ENCODE measurements at places on chromosomes 3 and 15.

- H3K27ac ChIP-seq: no peak overlapping the region
- H3K36me3 ChIP-seq: no peaks in the 10 kb centered on the region
- peaks cover 14% of the 10 kb centered on the region for H3K27me3 ChIP-seq
- DNase-seq: no peak
- H3K4me1 ChIP-seq: no peaks in the 10 kb centered on the region
- H3K4me3 ChIP-seq: no peak overlapping the region
Observed at GRCh38 chr3:124089214-124089613, 97.3 kb upstream of the ROPN1 start.

DNA sequence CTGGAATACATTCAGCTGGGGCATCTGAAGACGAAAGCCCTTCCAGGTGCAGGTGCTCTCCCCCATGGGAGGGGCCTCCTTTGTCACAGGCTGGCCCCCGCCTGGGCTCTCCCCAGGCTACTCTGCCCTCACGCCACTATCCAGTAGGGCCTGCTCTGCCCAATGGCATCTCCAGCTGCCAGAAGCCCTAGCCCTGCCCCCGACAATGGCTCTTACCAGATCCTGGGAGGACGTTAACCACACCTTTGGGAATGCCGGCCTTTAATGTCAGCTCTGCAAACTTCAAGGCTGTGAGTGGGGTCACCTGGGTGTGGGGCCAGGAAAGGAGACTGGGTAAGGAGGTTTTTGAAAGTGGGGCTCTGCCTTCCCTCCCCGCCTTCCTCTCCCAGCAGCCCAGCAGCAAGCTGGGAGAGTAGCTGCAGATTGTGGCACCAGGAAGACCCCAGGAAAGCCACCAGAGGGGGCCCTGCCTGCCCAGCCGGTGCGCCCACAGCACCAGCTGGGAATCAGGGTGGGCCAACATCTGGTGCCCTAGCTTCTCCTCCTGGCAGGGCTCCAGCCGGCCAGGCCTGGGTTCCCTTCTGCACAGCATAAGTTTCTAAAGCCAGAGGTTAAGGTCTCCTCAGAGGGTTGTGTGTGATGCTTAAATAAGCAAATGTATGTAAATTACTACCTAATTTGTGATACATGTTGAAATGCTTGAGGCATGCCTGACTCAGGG is 40.4 kb upstream of the SLC41A3 start:
- peaks cover 4% of the 10 kb centered on the region for H3K27me3 ChIP-seq
- no peaks in the 10 kb centered on the region for H3K36me3 ChIP-seq
- H3K27ac ChIP-seq: no peak overlapping the region
- H3K4me3 ChIP-seq: no peak overlapping the region
- no peak for DNase-seq

GRCh38 chr3:44712455-44713075 is at the start of gene ZNF502:
Gene ZNF502 (plus strand): TSS chr3:44712660. CDS start chr3:44720262, 7,602 bp downstream.
- H3K4me1 ChIP-seq: no peaks in the 10 kb centered on the region
- H3K27ac ChIP-seq: peak within 1 kb of the TSS; percentile 26
- H3K36me3 ChIP-seq: peaks cover 13% of the 10 kb centered on the region
- peak within 1 kb of the TSS; percentile 79 for H3K4me3 ChIP-seq
- no peaks in the 10 kb centered on the region for H3K27me3 ChIP-seq

GRCh38 chr3:126134219-126134975 is 46.0 kb downstream of the ALDH1L1 start:
- DNase-seq: peak; percentile 11
- H3K27me3 ChIP-seq: peaks cover 6% of the 10 kb centered on the region
- no peaks in the 10 kb centered on the region for H3K36me3 ChIP-seq
- no peak overlapping the region for H3K4me3 ChIP-seq
- no peaks in the 10 kb centered on the region for H3K4me1 ChIP-seq
- no peak overlapping the region for H3K27ac ChIP-seq

GRCh38 chr3:48142316-48142870 is 45.8 kb downstream of the CDC25A start:
- DNase-seq: no peak
- no peaks in the 10 kb centered on the region for H3K4me1 ChIP-seq
- no peak overlapping the region for H3K27ac ChIP-seq
- H3K27me3 ChIP-seq: no peaks in the 10 kb centered on the region

DNA sequence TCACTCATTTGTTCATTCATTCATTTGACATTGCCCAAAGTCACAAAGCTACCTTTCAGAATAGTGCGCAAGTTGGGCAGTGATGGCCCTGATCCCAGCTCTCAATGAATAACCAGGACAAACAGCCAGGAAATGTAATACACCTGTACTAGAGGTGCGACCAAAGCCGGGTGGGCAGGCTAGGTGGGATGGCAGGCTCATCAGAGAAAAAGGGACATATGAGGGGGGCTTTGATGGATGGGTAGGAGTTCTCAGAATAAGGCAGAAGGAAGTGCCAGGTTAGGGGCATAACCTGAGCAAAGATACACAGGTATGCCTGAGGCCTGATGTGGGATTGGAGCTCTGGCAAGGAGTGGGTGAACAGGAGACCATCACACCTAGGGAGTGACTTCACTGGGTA is 53.4 kb upstream of the SMAD6 start:
- H3K4me1 ChIP-seq: no peaks in the 10 kb centered on the region
- DNase-seq: no peak

DNA sequence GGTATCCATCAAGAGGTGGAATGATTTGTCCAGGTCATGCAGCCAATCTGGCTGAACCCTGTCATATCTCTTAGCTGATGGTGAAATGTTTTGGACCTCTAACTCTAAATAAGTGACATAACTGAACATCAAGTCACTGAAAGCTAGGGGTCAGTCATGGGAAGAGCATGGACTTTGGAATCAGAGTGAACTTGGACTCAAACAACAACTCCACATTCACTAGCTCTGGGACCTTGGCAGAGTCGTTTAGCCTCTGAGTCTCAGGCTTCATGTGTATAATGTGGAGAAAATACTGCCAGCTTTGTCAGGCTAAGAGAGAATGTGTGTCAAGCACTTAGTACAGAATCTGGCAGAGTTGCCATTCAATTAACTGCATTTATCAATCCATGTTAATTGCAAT is 557.8 kb upstream of the CFAP20DC start:
- H3K4me1 ChIP-seq: no peaks in the 10 kb centered on the region
- DNase-seq: no peak
- H3K27ac ChIP-seq: no peak overlapping the region
- peaks cover 5% of the 10 kb centered on the region for H3K27me3 ChIP-seq

- peaks cover 23% of the 10 kb centered on the region for H3K4me1 ChIP-seq
- no peak overlapping the region for H3K4me3 ChIP-seq
- H3K27ac ChIP-seq: no peak overlapping the region
- peaks cover 2% of the 10 kb centered on the region for H3K36me3 ChIP-seq
- H3K27me3 ChIP-seq: no peaks in the 10 kb centered on the region
Observed at GRCh38 chr3:53171827-53172505, 11.0 kb downstream of the PRKCD start.

DNA sequence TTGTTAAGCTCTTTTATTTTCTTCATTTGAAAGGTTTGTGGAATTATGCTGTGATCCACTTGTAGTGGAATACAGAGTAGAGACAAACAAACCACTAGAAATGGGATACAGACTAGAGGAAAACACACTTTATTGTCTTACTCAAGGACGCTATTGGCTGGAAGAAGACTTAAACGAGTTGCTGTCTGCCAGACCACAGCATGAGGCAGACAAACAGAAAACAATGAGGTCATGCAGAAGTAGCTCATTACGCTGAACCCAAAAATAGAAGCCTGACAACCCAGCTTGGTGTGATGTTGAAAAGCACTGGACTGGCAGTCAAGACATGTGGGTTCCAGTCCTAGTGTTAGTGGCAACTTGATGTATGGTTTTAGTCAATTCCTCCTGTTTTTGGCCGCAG is 62.4 kb upstream of the P3H2 start:
- no peaks in the 10 kb centered on the region for H3K36me3 ChIP-seq

GRCh38 chr3:9250236-9250635 is 790 bp upstream of the SRGAP3 start:
- no peak overlapping the region for H3K27ac ChIP-seq
- peaks cover 30% of the 10 kb centered on the region for H3K4me1 ChIP-seq
- H3K4me3 ChIP-seq: no peak overlapping the region
- no peaks in the 10 kb centered on the region for H3K36me3 ChIP-seq
- H3K27me3 ChIP-seq: peaks cover 19% of the 10 kb centered on the region

- H3K27ac ChIP-seq: no peak overlapping the region
- peaks cover 29% of the 10 kb centered on the region for H3K36me3 ChIP-seq
- no peaks in the 10 kb centered on the region for H3K27me3 ChIP-seq
- no peak overlapping the region for H3K4me3 ChIP-seq
- no peaks in the 10 kb centered on the region for H3K4me1 ChIP-seq
- no peak for DNase-seq
Observed at GRCh38 chr3:14488286-14489041, 51.7 kb downstream of the GRIP2 start.

- H3K27ac ChIP-seq: no peak overlapping the region
- H3K4me1 ChIP-seq: peaks cover 8% of the 10 kb centered on the region
- DNase-seq: no peak
- no peaks in the 10 kb centered on the region for H3K36me3 ChIP-seq
Observed at GRCh38 chr3:194165271-194166018, 29.5 kb downstream of the HES1 start.

GRCh38 chr15:60373327-60373726 is 24.5 kb downstream of the ANXA2 start:
- H3K27ac ChIP-seq: no peak overlapping the region
- H3K36me3 ChIP-seq: peaks cover 55% of the 10 kb centered on the region
- no peaks in the 10 kb centered on the region for H3K27me3 ChIP-seq

GRCh38 chr15:73921254-73921925 is 4.9 kb upstream of the LOXL1 start:
- peak overlapping the region; percentile 26 for H3K27ac ChIP-seq
- no peak overlapping the region for H3K4me3 ChIP-seq
- peaks cover 31% of the 10 kb centered on the region for H3K4me1 ChIP-seq
- peaks cover 6% of the 10 kb centered on the region for H3K27me3 ChIP-seq

GRCh38 chr3:194098081-194098842 is 37.7 kb upstream of the HES1 start:
- no peaks in the 10 kb centered on the region for H3K36me3 ChIP-seq
- H3K4me3 ChIP-seq: no peak overlapping the region
- H3K4me1 ChIP-seq: peaks cover 21% of the 10 kb centered on the region
- no peak overlapping the region for H3K27ac ChIP-seq
- H3K27me3 ChIP-seq: peaks cover 30% of the 10 kb centered on the region

DNA sequence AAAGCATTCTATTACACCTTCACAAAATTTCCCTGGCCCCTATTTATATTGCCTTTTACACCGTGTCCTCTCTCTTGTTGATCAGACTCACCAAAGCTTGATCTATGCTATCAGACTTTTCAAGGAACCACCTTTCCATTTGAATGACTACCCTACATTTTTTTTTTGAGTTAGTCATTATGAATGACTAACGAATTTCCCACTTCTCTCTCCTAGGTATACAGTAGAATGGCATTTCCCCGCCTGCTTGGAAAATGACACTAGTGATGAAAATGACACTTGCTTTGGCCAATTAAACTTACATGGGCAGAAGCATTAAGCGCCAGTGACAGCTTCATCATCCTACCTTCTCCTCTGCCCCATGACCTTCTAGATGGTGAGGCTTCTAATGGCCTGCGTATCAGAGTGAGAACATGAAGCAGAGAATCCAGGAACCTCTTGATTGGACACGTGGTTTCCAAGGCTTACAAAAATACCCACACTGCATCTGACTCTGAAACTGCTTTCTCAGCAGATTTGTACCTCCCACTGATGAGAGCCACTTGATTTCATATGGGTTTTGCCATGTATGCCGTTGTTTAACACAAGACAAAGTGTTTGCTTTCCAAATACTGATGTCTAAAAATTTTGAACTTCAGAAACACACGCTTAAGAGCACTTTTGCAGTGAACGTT is 370.5 kb downstream of the CTNNB1 start:
- no peaks in the 10 kb centered on the region for H3K27me3 ChIP-seq
- H3K4me3 ChIP-seq: no peak overlapping the region
- no peaks in the 10 kb centered on the region for H3K4me1 ChIP-seq

DNA sequence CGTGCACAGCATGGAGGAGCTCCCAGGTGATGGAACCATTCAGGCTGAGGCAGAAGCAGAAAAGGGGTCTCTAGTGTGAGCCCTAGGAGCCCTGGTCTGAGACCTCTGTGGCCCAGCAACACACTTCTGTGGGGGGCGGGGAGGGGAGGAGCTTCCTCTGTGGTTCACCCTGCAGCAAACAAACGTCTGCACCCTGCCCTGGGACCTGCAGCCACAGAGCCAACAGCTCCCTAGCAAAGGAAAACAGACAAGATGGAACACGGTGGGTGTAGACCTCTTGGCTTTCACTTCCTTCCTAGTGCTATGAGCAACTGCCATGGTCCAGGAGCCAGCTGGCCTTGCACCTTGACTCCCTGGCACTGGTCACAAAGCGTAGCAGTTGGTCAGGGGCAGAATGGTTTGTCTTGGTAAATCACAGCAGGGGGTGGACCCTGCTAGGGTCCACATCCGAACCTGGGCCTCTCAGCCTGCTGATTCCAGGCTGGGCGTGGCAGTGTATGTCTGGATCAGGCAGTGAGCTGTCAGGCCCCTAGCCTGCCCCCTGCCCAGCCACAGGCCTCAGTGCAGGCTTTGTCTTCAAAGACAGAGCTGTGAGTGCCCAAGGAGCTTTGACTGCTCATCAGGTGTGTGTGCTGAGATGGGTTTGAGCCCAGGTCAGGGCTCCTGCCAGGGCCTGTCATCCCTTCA is 6.7 kb downstream of the AMIGO3 start:
- peaks cover 12% of the 10 kb centered on the region for H3K4me1 ChIP-seq
- no peak overlapping the region for H3K4me3 ChIP-seq
- DNase-seq: no peak
- no peak overlapping the region for H3K27ac ChIP-seq

- no peaks in the 10 kb centered on the region for H3K36me3 ChIP-seq
- DNase-seq: no peak
- no peak overlapping the region for H3K4me3 ChIP-seq
- H3K4me1 ChIP-seq: no peaks in the 10 kb centered on the region
Observed at GRCh38 chr3:149765762-149766334, 13.6 kb upstream of the COMMD2 start.

- H3K27me3 ChIP-seq: peaks cover 6% of the 10 kb centered on the region
- no peak overlapping the region for H3K27ac ChIP-seq
- H3K4me1 ChIP-seq: peaks cover 2% of the 10 kb centered on the region
- no peaks in the 10 kb centered on the region for H3K36me3 ChIP-seq
Observed at GRCh38 chr15:63090472-63090871, 31.2 kb upstream of the LACTB start.

DNA sequence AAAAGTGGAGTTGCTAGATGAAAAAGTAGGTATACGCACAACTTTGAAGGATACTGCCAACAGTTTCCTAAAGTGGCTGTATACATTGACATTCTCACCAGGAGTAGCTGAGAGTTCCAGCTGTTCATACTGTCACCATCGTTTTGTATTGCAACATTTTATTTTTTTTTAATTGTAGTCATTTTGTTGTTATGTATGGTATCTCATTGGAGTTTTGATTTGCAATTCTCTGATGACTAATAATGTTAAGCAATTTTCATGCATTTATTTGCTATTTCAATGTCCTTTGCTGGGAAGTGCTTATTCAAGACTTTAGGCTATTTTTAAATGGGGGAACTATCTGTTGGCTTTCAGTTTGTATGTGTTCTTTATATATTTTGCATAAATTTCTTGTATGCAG is 185.1 kb upstream of the TGFBR2 start:
- H3K27ac ChIP-seq: no peak overlapping the region
- H3K4me3 ChIP-seq: no peak overlapping the region
- H3K27me3 ChIP-seq: peaks cover 3% of the 10 kb centered on the region
- H3K36me3 ChIP-seq: no peaks in the 10 kb centered on the region
- no peak for DNase-seq
